ENCODE measurements at places on chromosomes 1 and 21.

DNA sequence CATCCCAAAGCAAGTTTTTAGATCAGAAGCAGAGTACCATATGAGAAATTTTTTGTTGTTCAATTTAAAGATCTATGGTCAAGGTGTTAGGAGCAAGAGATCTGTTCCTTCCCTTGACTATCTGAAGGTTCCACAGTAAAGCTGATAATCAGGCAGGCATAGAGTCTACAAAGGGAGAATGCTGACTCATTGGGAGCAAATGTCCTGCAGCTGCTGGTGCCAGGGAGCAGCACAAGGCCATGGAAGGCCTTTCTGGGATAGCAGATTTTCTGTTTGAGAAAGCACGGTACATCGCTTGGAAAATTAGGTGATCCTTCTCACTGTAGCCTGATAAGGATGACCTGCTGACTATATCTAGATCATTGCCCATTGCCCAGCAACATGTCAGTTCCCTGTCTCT, 210.1 kb upstream of the C1orf87 start:
- DNase-seq, result no peak

- DNase-seq, result no peak
These were observed 83.2 kb downstream of the SPSB1 start for GRCh38 chr1:9375912-9376311.

- no peak for DNase-seq
These were observed 125.6 kb downstream of the SPATA46 start for GRCh38 chr1:162251102-162251501.

GRCh38 chr1:161848676-161849075, 82.6 kb downstream of the ATF6 start:
- no peak for DNase-seq

DNA sequence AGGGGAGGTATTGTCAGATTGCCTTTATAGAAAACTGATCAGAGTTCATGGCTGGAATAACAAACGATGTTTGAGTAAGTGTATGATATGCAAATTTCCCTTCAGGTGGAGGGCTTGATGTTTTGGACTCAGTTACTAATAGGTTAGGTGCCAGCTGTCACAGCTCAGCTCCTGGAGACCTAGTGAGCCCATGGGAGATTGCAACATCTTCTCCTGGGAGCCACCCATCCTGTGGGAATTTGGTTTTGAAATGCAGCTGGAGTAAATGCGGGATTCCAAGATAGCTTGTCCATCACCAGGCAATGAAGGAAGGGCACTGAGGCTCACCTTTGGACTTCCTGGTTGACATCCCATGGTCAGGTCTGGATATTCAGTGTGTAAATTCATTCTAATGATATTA, 211.4 kb upstream of the NRIP1 start:
- DNase-seq, result no peak

GRCh38 chr1:64546013-64546412, 76.1 kb downstream of the CACHD1 start:
- DNase-seq, result no peak

GRCh38 chr1:59143811-59144210, 153.1 kb upstream of the FGGY start:
- no peak for DNase-seq

- DNase-seq, result no peak
These were observed 8.3 kb downstream of the LIN28A start for GRCh38 chr1:26418865-26419349.

- no peak for DNase-seq
These were observed at the start of gene PLPPR5 for GRCh38 chr1:99004861-99005442. TSS of gene PLPPR5 (minus strand) at chr1:99004861. CDS start at chr1:99004671, 190 bp downstream.

DNA sequence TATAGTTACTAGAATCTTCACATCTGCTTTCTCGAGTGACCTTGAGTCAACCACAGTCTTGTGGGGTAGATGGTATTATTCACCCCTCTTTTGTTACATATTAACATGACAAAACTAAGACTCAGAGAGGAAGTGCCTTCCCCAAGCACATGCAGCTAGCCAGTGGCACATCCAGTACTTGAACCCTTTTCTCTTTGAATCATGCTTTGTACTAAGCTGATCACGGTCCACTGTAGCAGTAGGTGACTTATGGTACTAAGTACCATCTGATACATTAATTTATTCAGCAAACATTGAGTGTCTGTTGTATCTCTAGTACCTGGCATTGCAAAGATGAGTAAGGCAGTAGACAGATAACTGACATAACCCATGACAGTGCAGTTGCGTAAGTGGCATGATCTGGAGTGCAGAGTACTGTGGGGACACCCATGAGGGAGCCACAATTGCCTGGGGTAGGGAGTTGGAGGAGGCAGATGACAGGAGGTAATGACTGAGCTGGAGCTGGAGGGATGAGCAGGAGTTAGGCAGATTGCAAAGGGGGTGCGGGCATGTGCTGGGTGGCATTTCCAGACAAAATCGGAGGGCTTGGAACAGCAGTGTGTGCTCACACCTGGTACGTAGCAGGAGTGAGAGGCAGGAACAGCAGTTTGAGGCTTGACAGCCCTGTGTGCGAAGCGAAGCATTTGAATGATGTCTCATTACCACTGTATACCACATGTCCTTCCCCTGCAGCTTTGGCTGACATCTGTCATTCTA, 29.8 kb downstream of the UCK2 start:
- DNase-seq, result no peak

DNA sequence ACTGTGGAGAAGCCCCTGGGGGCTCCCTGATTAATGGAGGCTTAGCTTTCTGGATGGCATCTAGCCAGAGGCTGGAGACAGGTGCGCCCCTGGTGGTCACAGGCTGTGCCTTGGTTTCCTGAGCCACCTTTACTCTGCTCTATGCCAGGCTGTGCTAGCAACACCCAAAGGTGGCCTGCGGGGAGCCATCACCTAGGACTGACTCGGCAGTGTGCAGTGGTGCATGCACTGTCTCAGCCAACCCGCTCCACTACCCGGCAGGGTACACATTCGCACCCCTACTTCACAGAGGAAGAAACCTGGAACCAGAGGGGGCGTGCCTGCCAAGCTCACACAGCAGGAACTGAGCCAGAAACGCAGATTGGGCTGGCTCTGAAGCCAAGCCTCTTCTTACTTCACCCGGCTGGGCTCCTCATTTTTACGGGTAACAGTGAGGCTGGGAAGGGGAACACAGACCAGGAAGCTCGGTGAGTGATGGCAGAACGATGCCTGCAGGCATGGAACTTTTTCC, 24.8 kb downstream of the PCSK9 start:
- DNase-seq, result no peak

- DNase-seq, result no peak
These were observed at the start of gene PTPRU for GRCh38 chr1:29235955-29236711. TSS of gene PTPRU (plus strand) at chr1:29236522. CDS start at chr1:29236645, 123 bp downstream.

DNA sequence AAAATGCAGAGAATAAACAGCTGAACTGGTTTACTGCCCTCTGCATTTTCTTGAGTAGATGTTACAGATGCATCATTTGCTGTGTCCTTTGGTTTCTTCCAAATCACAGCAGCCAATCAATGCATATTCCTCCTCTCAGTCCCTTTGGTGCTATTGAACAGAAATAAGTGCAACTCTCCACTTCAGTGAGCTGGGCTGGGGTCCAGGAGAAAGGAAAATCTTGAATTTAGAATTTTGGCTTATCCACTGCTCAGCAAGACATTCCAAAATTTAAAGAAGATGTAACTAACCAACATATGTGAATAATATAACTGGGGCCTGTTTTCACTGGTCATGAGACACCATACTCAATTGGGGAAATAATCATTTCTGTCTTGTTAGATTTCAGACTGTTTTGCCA, 39.2 kb downstream of the PRMT6 start:
- no peak for DNase-seq

DNA sequence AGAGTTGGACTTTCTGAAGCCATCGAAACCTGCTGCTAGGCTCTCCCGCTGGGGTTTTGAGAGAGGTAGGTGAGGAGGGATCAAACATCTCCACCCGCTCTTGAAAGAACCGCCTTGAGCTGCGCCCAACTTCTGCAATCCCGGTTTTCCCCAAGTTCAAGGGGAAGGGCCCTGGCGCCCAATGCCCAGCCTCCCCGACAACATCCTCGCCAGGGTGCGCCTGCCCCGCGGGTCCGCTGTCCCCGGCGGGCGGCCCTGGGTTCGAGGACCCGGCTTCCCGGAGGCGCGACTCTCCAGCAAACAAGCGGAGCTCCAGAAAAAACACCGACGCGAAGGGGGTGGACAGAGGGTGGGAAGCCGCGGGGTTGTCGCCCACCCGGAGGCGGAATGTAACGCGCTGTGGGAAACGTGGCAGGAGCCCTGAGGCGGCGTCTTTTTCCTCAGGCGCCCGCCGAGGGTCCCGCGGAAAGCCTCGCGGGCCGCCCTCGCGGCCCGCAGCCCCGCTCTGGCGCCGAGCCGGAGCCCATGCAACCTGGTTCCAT, 607 bp downstream of the BTG3 start:
- DNase-seq, result peak; percentile 2

DNA sequence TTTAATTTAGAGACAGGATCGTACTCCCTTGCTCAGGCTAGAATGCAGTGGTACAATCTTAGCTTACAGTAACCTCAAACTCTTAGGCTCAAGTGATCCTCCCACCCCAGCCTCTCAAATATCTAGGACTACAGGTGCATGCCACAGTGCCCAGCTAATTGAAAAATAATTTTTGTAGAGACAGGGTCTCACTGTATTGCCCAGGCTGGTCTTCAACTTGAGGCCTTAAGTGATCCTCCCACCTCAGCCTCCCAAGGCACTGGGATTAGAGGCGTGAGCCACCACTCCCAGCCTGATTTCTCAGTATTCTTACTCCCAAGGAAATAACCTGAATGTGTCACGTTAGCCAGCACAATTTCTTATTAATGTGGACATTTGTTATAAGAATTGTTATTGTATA, 9.8 kb downstream of the RLF start:
- DNase-seq, result no peak

DNA sequence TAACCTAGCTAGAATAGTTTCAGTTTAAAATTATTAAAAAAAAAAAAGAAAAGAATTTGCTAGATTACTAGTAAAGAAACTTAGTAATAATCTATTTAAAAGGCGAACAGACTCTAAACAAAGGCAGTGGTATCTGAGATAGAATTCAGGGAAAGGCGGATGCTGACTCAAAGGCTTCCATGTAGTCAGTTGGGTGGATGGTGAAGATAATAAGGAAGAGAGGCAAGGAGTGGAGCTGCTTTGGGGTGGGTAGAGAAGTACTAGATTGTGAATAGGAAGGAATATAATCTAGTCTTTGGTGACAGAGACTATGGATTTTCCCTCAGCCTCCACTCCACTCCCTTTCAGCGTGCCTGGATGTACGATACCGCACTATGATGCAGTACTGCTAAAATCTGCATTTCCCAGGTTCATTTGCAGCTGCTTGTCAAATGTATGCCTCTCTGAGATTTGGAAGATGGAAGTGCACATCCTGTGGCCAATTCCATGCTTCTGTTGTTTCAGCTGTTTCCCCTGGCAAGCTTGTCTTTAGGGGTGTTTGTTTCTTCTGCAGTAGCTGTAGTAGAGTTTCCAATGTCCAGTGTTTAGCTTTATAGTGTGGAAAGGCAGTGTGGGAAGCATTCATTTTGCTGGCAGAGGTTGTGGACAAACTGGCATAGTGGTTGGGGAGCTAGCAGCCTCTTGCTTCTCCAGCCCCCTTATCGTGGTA, 184.6 kb upstream of the NRIP1 start:
- DNase-seq, result no peak

DNA sequence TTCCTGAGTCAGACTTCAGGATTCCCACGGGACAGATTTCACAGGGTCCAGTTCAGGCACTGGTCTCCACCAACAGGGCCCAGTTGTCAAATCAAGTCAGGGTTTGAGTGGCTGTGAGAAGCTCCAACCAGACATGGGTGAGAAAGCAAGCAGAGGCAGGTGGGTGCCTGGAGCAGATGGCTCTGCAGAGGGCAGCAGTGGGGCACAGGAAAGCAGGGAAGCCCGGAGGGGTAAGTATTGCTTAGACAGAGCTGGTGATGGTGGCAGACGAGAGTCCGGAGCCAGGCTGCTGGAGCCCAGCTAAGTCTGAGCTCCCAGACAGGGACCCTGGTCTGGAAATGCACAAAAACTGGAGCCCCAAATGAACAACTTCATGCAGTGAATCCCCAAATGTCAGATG, 40.4 kb downstream of the RIMS3 start:
- DNase-seq, result no peak

- no peak for DNase-seq
These were observed 33.2 kb upstream of the PKN2 start for GRCh38 chr1:88650676-88651418.

GRCh38 chr1:220751111-220751510, 3.0 kb downstream of the MTARC2 start:
- DNase-seq, result no peak

- no peak for DNase-seq
These were observed 147.2 kb upstream of the ADAMTS5 start for GRCh38 chr21:27114111-27114510.

- no peak for DNase-seq
These were observed 3.0 kb downstream of the BRDT start for GRCh38 chr1:91952187-91952586.

- no peak for DNase-seq
These were observed 32.9 kb downstream of the FAM78B start for GRCh38 chr1:166133857-166134256.

- no peak for DNase-seq
These were observed 560 bp downstream of the PLEKHM2 start for GRCh38 chr1:15684468-15685291.

DNA sequence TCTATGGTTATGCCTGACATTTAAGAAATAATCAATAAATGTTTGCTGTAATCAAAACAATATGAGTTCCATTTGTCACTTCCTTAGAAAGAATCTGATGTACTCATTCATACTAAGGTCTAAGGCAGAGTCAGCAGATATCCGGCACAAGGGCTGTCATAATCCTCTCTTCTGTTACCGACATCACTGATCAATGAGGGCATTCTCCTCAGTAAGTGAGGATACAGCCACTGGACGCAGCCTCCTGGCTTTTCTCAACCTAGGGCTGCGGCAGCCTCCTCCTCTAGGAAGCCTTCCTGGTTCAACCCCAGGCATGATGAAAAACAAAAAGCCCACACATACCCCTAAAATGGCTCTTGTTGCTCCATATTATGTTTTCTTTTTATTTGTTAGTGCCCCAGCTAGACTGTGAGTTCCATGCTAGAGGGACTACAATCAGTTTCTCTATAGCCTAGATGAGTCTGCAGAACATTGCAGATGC, 40.7 kb upstream of the TENT5C start:
- DNase-seq, result no peak

DNA sequence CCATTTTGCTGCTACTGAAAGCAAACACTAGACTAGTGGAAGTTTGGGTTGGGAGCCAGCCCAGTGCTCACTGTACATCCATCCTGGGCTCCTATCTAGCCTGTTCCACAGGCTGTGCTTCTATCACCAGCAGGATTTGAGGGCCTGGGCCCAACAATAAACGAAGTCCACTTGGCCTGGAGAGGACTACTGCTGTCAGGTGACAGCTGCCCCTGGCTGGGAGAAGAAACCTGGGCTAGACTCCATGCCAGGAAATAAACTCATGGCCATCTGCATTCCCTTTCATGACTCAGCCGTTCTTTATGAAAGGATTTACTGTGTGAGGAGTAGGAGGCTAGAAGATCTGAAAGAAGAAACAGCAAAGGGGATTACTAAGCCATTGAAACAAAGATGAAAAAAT, 35.5 kb downstream of the COLGALT2 start:
- DNase-seq, result no peak

All from esophagus squamous epithelium (tissue), 5 donors.